ENCODE measurements at places on chromosomes 11 and 22.
A peak's percentile ranks its signal among the peaks of the same experiment; 100 is the strongest.

GRCh38 chr11:64643256-64643881 lies 52.3 kb downstream of the SLC22A12 start:
- no peak for DNase-seq

- peak; percentile 38 for DNase-seq
Observed at GRCh38 chr11:119320776-119321524, 4.0 kb upstream of the MCAM start.

DNA sequence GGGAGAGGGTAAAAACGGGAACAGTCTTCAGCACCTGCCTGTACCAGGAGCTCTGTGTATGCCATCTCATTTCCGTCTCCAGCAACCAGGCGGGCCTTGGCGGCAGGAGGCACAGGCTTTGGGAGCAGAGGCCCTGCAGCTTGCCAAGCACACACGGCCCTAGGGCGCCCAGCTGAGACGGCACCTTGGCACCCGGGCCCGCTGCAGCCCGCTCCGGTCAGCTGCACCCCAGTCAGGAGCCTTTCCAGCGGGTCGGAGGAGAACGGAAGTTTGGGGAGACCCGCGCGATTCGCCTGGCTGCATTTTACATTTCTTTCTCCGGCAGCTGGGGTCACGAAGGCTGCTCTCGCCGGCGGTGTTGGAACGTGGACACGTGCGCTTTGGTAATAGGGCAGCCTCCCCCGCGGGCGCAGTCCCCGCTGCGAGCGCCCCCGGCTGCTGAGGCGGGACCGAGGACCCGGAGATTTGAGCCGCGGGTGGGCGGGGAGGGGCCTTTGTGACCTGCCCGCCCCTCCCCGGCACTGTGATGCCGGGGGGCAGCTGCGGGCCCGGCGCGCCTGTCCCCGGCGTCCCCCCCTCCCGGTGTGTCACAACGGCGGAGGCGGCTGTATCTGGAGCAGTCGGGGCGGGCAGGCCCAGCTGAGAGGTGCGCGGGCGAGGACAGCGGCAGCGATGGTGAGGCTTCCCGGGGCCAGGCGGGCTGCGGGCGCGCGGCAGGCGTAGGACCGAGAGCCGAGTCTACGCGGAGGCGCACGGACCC lies at the start of gene TUBA8:
Gene TUBA8 (plus strand): TSS at position 616 of the 760 bp plus-strand sequence. CDS start 57 bp downstream, at position 673.
- DNase-seq = peak; percentile 3

- no peak for DNase-seq
Observed at GRCh38 chr22:39680486-39680885, 109.9 kb downstream of the CACNA1I start.

DNA sequence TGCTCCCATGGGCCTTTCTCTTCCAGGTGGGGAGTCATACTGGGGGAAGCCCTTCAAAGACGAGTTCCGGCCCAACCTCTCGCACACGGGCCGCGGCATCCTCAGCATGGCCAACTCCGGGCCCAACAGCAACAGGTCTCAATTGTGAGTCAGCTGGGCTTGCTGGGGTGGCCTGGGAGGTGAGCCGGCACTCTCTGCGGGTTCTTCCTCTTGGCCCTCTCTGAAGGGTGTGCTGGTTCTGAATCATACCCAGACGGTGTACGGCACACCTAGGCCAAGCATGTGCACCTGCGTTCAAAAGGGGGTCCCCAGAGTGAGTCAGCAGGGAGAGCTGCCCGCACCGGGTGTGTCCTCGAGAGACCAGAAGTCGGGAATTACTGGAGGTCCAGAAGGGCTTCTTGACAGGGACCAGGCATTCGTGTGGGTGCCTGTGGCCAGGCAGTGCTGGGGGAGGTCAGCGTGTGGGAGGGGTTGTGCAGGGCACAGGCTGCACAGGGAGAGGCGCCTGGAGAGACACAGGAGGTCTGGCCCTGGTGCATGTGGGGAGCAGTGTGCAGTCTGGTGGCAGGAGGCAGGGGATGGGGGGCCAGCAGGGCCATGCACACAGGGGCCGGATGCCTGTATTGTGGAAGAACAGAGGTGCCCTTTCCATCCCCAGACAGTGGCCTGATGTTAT lies 23.0 kb downstream of the PPIL2 start:
- no peak for DNase-seq

- no peak for DNase-seq
Observed at GRCh38 chr11:129273944-129274711, 82.0 kb upstream of the ARHGAP32 start.

- no peak for DNase-seq
Observed at GRCh38 chr22:31619611-31620300, 42.3 kb downstream of the PISD start.

DNA sequence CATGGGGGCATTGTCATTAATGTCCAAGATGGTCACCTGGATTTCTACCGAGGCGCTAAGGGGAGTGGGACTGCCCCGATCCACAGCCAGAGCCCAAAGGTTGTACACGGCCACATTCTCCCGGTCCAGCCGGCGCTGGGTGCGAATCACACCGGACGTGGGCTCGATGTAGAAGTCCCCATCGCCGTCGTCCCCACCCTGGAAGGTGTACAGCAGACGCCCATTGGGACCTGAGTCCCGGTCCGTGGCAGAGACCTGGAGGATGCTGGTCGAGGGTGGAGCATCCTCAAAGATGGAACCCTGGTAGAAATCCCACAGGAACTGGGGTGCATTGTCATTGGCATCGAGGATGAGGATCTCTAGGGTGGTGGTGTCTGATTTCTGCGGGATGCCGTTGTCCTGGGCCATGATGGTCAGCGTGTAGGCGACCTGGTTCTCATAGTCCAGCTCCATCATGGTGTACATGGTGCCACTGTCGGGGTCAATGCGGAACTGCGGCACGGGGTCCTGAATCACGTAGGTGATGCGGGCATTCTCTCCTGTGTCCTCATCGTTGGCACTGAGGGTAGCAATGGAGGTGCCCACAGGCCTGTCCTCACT lies 3.1 kb downstream of the CELSR1 start:
- DNase-seq = no peak

DNA sequence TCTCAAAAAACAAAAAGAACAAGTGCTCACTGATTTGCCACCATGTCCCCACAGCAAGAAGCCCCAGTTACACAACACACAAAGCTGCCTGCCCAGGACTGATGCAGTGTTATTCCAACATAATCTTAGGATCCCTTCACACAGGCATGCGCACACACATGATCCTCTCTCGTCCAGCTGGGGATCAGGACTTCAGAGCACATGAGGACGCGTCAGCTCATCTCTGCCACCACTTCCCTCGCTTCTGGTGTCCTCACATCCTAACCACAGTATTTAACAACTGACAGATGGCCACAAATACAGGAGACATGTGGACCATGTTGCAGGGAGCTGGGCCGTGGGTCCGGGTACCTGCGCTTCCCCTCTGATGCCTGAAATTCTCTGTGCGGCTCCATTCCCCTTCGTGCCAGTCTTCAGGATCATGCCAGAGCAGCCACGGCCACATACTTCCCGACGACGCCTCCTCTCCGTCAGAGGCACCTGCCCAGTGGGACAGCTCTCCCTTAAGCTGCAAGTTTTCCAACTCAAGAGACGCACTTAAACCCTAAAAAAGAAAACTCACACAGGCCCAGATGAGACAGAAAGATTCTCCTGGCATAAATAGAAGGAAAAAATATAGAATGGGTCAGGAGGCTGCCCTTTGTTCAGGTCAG lies 68.3 kb downstream of the PACSIN2 start:
- no peak for DNase-seq

- DNase-seq = peak; percentile 47
Observed at GRCh38 chr22:39496131-39496838, 5.8 kb upstream of the MIEF1 start.

DNA sequence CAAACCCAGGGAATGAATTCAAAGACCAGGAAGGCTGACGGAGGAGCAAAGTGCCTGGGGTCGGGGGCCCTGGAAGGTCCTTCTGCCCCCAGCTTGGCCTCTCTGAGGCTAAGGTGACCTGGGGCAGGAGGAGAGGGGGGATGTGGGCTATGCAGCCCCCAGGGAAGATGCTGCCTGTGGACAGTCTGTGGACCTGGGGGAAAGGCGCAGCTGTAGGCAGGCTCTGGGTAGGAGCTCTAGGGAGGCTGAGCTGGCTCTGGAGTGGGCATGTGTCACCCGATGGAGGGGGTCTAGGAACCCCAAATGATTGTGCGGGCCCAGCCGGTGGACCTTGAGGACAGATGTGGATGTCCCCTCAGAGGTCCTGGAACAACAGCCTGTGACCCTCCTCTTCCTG lies 42.8 kb downstream of the WNT7B start:
- DNase-seq = no peak

GRCh38 chr11:48055292-48056132 lies 75.2 kb downstream of the PTPRJ start:
- DNase-seq = peak; percentile 68

DNA sequence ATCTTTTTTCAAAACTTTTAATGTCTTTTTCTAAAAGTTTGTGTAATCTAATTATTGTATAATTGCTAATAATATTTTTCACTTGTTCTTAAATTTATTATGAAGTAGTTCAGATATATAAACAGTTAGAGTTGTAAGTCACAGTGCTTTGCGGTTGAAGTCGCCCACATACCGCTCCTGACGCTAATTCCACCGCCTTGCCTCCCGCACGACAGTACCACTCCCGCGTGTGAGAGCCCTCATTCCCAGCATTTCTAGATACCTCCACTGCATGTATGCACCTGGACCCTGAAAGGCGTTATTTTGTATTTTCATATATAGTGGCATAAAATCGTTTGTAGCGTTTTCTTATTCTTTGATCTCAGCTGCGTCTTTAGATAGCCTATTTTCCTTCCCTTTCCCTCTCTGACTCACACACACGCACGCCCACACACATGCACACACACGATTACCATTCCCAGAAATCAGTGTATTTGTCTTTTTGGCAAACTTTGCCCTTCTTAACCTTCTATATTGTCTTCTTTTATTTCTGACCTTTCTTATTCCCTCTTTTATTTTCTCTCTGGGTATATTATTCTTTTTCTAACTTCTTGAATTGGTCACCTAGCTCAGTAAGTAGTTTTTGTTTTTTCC lies 56.4 kb upstream of the PITPNB start:
- no peak for DNase-seq

All from CD4-positive, alpha-beta T cell treated with Interleukin-2 at 100 ng/mL for 4 hours (primary cell).